ENCODE measurements at places on chromosomes 7 and 10. TPM values are rescaled to one million over a fixed set of nuclear protein-coding genes. Genes with fewer than 3 reads are reported as not detected.

The OR2A1 gene
- total RNA-seq, result not detected

The ZNF727 gene
- total RNA-seq, result 3.0 TPM

The PHYH gene
- 14.1 TPM for total RNA-seq

The FAM13C gene
- 1.1 TPM for total RNA-seq

The CHRM2 gene
- not detected for total RNA-seq

The NUTM2A gene
- 0.30 TPM for total RNA-seq

The TEX47 gene
- total RNA-seq, result not detected

The RASA4B gene
- 1.5 TPM for total RNA-seq

The PRSS37 gene
- total RNA-seq, result not detected
